CD4-positive, alpha-beta T cell treated with Interleukin-12 subunit alpha and Interleukin-12 subunit beta, for 1 hour (primary cell): ENCODE measurements at places on chromosomes 2 and 18.

DNA sequence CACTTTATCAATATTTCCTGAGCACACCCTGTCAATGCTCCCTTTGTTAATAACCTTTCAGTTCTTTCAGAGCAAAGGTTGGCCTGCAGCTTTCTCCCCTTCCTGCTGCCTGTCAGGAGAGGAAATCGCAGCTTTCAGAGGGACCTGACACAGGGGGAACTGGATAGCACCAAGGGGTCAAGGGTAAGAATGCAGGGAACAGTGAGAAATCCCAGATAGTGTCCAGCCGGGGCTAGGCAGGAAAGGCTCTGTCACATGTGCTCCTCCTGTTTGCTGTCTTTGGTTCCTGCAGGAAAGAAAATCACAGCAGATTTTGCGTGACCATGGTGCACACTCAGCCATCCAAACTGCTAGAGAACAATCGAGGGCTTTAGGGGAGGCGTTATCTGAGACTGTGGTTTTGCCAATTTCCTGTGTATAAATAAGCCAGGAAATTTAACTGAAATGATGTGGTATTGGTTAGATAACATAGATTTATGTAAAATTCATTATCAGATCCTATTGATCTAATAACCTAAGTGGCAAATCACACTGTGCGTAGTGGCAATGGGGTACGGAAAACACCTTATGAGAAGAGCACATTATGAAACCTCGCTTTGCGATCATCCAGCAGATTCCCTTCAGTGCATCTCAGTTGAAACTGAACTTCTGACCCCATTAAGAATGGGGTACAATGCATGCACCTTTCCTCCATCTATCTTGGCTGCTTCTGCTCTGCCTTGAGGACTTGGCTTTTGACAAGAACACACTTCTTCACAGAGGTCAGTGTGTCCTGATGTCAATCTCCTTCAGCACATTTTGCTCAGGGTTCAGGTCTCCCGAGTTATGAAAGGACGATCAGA is 178.0 kb downstream of the ICOS start:
- no peak for DNase-seq

GRCh38 chr2:598058-598802 is 79.0 kb downstream of the TMEM18 start:
- DNase-seq = no peak

GRCh38 chr2:99706735-99707134 is 216.9 kb upstream of the REV1 start:
- no peak for DNase-seq

DNA sequence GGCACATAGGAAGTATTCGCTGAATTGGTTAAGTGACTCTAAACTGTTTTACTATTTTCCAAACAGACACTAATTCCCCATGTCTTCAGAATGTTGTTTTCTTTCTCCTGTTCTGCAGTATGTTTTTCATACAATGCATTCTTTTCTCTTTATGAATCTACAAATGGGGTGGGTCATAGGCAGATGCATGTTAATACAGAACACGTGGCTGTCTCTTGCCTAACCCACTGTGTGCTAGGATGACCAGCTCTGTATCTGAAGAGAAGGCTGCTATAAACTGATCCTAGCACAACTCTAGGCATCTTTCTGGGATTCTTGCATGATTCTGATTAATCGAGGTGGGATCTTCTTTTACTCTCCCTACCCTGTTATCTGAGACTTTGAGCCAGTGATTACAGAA is 826.0 kb downstream of the PLCL1 start:
- no peak for DNase-seq

- DNase-seq = no peak
Measured at GRCh38 chr2:85073033-85073432, 60.2 kb upstream of the TCF7L1 start.
